ENCODE measurements at places on chromosomes 16 and 17.
A peak's percentile ranks its signal among the peaks of the same experiment; 100 is the strongest.

DNA sequence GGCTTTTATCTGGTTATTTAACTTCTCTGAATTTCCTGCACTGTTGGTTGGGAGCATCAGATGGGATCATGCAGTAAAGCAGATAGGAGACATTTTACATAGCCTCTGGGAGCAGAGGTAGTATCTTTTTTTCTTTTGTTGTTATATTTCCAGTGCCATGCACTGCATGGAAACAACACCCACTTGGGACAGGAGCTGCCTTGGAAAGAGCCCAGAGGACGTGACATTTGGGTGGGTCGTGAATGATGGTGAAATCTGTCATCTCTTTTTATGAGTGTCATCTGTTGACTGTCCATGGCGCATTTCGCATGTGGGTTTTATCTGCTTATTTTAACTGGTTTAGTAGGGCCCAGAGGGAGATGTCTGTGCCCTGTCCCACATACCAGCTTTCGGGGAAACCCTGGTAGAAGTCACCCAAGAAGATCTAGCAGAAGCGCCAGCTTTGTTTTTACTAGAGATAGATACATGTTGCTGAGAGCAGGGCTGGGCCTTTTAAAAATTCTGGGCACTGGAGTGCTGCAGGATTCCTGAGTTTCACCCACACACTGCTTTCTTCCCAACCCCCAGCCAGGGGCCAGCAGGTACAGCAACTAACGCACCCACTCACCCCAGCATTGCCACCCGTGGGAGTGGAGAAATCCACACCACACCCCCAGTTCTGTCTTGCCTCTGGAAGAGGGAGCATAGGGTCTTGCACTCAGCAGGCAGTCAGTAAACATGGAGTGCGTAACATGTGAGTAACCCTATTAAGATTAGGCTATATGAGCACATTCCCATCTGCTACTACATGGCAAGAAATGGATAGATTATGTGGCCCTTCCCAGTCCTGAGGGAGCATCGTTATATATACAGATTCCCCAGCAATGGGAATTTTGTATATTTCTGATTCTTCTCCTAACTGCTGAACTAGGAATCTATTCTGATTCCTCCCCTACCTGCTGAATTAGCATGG, 8.4 kb upstream of the TERF2 start:
- DNase-seq, result no peak

- DNase-seq, result no peak
Measured at GRCh38 chr16:55989569-55989907, 114.4 kb upstream of the CES5A start.

DNA sequence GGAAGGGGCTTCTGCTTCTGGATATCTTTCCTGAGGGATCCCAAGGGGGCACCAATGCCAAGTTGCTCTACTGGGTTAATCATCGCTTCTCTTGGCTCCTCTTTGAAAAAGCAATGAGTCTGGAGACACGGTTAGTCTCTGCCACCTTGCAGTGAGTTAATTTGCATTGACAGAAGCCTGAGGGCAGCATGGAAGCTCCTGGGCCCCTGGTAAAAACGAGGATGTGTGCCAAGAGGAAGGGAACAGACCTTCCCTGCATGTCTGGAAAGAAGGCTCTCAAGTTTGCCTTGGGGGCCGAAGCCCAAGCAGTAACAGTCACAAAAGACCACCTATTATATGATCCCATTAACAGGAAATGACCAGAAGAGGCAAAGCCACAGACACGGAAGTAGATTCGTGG, 86.7 kb downstream of the IRX5 start:
- no peak for DNase-seq

GRCh38 chr17:46020023-46020761, 21.1 kb downstream of the STH start:
- peak; percentile 55 for DNase-seq

DNA sequence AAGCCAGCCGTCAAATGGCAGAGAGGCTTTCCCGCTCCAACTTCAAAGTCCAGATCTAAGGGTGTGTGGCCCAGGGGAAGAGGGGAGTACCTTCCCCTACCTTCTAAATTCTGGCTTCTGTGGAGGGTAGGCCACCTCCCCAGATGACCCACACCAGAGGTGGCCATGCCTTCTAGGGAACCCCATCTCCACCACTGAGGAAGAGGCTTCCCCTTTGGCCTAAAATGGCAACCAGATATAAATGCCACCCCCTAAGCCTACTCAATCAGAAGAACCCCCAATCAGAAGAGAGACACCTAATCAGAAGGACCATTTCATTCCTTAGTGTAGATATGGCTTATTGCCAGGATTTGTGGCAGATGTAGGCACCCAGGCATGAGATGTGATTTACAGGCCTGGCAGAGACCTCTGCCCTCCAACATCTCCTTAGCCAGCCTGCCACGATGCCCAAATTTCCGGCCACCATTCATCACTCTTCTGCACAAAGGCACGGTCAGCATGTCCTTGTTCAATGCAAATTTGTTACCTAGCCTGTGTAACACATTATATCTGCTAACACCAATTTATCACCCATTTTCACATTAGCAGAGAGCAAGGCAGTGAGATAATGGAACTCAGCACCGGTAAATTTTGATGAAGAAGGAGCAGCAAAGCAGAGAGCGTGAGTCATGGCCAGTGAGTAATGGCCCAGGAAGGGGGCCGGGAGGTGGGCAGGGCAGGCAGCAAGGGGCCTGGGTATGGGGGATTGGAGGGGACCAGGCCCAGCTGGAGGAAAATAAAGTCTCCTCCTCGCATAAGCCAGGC, 1.2 kb upstream of the MGAT5B start:
- DNase-seq, result no peak

GRCh38 chr16:57624044-57624688, 4.3 kb upstream of the ADGRG1 start:
- no peak for DNase-seq

DNA sequence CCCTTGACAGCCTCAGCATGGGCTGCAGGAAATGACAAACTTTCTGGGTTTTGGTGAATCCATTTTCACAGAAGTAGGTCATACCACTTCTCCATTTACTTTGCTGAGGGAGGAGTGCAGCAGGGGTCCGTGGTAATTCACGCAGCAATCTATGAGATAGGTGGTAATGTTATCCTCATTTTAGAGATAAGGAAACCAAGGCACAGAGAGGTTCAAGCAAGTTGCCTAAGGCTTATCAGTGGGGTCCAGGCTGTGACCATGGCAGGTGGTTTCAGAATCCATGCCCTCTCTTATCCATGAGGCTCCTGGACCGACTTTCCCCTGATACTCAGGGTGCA, 12.6 kb downstream of the TBX4 start:
- DNase-seq, result no peak

- no peak for DNase-seq
Measured at GRCh38 chr17:15914400-15915170, 30.3 kb upstream of the ADORA2B start.

- DNase-seq, result no peak
Measured at GRCh38 chr17:10217916-10218315, 19.5 kb upstream of the GAS7 start.

DNA sequence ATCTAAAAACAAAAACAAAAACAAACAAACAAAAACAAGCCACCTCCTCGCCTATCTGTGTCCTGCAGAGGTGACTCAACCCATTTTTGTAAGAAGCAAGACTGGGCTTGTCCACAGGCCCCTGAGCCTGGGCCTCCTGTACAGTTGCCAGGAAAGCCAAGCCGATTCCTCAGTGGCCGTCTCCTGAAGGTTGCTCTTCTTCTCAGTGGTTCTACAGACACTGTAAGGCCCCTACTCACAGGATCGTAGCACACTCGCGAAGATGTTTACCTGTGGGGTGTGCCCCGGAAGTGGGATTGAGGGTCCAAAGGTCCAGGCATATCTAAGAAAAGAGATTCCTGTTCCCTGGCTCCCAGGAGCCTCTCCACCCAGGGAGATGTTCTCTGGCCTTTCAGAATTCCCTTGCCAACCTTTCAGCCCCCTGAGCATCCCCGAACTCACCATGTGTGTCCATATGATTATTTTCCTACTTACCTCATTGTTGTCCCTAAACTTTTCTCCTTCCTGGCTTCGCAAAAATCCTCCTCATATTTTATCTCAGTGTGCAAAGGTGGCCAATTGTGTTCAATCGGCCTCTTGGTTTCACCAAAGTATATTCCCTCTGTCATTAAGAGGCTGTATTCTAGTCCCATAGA, 7.5 kb upstream of the CES3 start:
- no peak for DNase-seq

GRCh38 chr16:14548933-14549788, 80.9 kb downstream of the PARN start:
- no peak for DNase-seq

DNA sequence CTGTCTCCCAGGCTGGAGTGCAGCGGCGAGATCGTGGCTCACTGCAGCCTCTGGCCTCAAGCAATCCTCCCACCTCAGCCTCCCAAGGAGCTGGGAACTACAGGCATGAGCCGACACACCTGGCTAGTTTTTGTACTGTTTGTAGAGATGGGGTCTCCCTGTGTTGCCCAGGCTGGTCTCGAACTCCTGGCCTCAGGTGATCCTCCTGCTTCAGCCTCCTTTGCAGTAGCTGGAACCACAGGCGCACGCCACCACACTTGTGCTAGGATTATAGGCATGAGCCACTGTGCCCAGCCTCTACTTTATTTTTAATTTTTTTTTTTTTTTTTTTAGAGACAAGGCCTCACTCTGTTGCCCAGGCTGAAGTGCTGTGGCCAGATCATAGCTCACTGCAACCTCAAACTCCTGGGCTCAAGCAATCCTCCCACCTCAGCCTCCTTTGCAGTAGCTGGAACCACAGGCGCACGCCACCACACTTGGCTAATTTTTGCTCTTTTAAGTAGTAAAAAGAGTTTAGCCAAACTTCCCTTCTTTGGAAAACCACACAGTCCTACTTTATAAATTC, 4.4 kb downstream of the NTAN1 start:
- DNase-seq, result no peak

GRCh38 chr16:68910051-68910450, 66.7 kb downstream of the TANGO6 start:
- no peak for DNase-seq
